Stimulated activated CD8-positive, alpha-beta memory T cell treated with anti-CD3 and anti-CD28 coated beads, Interleukin-15, amount 100 ng/mL, for 48 hours (primary cell): ENCODE measurements at places on chromosomes 16 and 17.

DNA sequence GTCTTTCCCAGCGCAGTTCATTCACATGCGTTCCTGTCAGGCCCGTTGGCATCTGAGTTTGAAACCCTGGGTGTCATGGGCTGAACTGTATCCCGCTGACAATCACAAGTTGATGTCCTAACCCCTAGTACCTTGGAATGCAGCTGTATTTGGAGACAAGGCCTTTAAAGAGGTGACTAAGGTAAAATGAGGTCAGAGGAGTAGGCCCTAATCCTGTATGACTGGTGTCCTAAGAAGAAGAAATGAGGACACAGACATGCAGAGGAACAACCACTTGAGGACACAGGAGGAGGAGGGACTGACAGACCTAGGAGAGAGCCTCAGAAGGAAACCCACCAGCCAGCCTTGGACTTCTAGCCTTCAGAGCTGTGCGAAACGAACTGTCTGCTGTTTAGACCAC lies 33.1 kb downstream of the TRPV2 start:
- no peak for DNase-seq

DNA sequence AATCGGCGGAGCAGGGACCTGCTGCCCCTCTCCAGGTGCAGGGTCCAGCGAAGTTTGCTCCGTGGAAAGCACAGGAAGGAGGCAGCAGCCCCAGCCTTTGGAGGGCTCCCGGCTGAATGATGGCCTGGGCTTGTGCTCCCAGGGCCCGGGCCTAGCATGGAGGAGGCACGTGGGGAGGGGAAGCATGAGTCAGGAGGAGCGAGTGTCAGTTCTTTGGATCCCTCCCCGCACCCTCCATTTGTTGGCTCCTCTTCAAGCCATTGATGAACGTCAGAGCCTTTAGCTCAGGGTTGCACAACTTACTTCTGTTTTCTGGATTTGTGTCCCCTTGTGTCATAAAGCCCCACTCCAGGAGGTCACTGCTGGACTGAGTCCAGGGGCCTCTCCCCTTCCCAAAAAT lies 25.8 kb downstream of the TTYH2 start:
- DNase-seq: no peak

DNA sequence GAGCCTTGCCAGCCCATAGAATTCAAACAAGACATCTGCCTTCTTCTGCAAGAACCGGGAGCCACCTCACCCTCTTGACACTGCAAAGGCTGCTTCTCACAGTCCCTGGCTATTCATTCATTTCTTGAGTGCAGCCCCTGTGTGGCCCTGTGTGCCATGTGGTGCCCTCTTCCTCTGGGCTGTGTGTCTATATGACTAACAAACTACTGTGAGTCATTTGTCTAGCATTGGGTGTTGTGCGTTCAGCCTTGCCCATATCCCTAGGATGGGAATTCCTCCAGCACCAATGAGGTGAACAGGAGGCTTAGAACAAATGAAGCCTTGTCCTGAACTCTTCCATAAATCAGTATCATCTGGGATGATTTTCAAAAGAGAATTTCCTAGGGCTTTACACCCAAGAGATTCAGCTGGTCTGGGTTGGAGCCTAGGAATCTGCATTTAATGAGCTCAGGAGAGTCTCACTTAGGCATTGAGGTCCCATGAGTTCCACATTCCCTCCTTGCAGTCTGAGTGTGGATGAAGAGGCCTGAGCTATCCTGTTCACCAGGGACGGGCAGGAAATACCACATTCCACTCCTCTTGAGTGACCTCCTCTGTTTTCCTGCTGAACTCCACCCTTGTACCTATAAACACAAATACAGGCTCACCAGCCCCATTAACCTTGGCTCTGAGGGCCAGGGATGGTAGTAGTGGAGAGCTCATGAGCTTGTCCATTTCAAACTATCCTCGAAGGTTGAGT lies 308.7 kb upstream of the N4BP1 start:
- DNase-seq: no peak

- DNase-seq: no peak
These were observed 444.7 kb downstream of the HS3ST3B1 start for GRCh38 chr17:14745541-14745940.

- DNase-seq: no peak
These were observed 3.3 kb upstream of the TRARG1 start for GRCh38 chr17:1275962-1276736.

GRCh38 chr16:11151156-11151884 lies 104.7 kb downstream of the SOCS1 start:
- DNase-seq: no peak

GRCh38 chr16:23080329-23080728 lies 68.9 kb downstream of the USP31 start:
- no peak for DNase-seq

DNA sequence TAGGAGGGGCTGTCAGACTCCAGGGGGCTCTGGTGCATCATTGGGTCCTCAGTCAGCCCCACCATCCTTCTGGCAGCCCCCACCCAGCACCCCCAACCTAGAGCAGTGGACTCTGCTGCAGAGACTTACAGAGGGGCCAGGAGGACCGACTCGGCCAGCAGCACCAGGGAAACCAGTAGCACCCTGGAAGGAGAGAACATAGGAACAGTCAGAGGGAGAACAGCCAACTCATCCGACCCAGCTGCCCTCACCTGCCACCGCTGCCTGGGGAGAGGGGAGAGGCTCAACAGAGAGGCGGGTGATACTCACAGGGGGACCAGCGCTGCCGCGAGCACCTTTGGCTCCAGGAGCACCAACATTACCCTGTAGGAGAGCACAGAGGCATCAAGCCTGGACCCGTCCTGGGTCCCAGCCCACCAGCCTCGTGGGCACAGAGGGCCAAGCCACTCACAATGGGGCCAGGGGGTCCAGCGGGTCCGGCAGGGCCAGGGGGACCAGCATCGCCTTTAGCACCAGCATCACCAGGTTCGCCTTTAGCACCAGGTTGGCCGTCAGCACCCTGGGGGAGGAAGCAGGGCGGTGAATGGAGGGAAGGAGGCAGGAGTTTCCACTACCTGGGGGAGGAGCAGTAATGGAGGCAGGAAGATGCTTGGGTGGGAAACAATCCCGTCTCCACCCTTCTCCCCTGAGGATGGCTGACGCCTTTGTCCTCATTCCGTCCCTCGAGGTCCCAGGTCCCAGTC lies 11.7 kb downstream of the COL1A1 start:
- no peak for DNase-seq

- DNase-seq: no peak
These were observed 177.1 kb upstream of the WSCD1 start for GRCh38 chr17:5892921-5893675.

GRCh38 chr16:23333831-23334456 lies 31.8 kb downstream of the SCNN1B start:
- no peak for DNase-seq

DNA sequence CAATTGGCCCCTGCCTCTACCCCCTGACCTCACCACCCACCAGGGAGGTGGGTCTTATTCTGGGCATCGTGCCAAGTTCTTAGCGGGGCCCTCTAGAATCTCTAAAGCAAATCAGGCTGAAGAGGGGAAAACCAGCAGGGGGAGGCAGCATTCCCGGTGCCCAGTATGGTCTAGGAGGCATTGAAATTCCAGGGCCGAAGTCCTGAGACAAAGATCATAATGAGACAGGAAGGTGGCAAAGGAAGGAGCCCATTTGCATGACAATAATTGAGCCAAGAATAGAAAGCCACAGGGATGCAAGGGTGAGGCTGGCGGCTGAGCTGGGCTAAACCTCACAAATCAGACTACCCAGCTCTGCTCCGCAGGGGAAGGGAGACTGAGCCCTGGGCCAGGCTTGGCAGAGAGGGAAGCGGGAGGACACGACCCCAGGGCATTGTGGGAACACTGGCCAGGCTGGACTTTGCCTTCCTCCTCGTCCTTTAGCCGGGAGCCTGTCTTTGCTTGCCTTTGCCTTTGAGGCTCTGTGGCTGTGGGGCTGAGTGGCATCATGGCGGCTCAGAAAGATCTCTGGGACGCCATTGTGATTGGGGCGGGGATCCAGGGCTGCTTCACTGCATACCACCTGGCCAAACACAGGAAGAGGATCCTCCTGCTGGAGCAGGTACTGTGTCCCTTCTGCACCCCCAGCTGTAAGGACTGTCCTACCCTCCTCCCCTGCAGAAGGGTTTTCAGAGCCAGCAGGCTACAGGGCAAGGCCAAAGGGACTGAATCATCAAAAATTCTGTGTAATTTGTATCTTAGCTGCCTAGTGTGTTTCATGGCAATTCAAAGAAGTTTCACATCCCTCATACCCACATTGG lies at the start of gene PIPOX:
PIPOX (plus strand) TSS at position 463 of the 860 bp plus-strand sequence; CDS start at position 548, 85 bp downstream.
- no peak for DNase-seq

GRCh38 chr16:4745274-4745569 lies 10.9 kb downstream of the DNAAF8 start:
- DNase-seq: no peak

DNA sequence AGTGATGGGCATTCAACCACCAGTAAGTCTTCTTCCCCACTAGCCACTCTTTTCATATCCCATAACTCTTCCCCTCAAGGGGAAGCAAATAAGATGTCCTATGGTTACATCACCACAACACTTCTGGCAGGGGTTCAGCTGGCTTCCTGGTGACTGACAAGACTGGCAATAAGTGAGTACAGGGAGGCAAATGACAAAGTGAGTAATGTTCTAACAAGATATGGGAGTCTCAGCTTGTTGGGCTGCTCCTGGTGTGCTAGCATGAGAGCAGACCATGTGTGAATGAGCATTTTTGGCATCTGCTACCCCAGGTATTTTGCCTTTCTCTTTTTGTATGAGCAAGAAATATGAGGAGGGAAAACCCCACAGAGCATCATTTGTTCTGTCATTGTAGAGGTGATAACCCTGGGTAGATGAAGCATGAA lies 9.9 kb downstream of the TMIGD1 start:
- DNase-seq: no peak

DNA sequence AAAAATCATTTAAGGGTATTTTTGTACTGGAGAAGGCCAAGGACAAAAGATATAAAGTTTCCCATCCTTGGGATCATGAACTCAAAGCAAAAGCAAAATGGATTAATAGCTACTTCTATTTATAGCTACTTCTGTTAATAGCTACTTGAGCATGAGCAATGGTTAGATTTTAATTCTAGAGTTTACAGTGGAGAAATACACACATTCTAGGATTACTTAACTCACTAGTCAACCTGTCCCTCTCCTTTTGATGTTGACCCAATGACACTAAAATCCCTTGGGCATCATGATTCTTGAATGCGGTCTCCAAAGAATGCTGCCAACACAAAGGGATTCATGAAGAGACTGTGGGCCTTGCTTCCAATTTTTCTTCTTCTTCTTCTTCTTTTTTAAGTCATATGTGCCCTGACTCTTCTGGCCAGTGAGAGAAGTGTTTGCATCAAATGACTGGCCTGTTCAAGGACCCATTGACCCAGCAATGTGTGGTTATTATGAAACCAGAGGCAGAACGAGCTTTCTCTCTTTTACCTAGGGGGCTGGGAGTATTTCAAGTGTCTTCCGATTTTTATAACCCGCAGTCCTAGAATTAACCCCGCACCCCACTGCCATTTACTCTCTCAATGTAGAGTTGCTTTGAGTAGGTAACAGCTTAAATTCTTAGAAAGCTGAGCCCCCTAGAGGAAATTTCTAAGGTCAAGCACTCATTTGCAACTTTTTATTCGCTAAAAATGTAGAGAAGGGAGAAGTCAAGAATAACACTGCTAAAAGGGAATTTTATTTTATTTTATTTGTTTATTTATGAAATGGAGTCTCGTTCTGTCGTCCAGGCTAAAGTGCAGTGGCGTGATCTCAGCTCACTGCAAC lies 34.6 kb downstream of the OTOA start:
- no peak for DNase-seq

GRCh38 chr16:74439685-74440084 lies 18.4 kb upstream of the CLEC18B start:
- no peak for DNase-seq

DNA sequence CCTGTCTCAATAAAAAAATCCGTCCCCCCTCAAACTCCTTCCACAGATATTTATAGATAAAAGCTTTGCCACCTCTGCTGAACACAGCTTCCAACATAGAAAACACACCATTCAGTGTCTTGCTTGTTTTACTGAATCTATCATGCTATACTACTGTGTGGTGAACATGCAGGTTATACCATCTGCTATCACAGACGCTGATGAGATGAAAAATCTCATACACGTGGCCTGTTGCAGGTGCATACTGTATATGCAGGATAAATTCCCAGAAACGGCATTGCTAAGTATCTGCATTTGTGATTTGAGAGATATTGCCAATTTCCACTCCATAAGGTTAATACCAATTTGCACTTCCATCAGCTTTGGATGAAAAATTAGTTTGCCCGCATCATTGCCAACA lies 30.4 kb upstream of the IL34 start:
- DNase-seq: no peak

DNA sequence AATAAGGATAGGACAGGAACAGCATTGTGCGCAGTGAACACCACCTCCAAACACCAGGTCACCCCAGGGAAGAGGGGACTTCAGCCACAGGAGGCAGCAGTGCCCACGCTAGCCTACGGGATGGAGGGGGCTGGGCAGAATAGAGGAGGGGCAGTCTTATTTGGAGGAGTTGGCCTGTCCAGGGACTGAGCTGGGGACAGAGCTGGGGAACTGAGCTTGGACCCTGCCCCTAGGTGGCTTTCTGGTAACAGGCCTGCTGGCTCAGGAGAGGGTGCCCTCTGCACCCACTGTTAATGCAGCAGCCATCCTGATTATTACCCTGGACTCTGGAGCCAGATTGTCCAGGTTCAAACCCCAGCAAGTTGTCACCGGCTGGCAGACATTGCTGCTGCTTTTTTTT lies 9.3 kb downstream of the CCDC102A start:
- DNase-seq: no peak

DNA sequence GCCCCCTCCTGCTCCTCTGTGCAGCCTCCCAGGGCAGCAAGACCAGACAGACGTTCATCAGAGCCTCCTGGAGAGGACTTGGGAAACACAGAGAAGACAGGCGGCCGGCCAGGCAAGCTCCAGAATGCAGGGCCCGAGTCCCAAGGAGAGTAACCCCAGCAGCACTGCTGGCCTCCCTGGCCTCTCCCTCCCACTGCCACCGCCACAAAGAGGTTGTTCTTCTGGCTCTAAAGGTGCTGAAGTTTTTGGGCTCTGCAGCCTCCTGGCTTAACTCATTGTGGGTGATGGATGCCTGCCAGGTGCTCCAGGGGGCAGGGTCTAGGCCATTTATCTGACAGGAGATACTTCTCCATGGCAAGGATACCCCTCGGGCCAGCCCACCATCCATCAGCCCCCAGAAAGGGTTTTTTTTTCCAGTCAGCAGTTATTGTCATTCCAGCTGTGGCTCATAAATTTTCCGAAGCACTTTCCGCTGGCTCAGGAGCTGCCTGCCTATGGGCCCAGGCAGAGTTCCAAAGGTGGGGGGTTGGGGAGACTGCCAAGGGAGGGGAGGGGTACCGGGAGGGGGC lies 32.0 kb upstream of the MRPS23 start:
- no peak for DNase-seq

GRCh38 chr17:42325026-42325425 lies 36.7 kb downstream of the STAT5A start:
- DNase-seq: no peak
